ENCODE measurements at places on chromosomes 6 and 20.

DNA sequence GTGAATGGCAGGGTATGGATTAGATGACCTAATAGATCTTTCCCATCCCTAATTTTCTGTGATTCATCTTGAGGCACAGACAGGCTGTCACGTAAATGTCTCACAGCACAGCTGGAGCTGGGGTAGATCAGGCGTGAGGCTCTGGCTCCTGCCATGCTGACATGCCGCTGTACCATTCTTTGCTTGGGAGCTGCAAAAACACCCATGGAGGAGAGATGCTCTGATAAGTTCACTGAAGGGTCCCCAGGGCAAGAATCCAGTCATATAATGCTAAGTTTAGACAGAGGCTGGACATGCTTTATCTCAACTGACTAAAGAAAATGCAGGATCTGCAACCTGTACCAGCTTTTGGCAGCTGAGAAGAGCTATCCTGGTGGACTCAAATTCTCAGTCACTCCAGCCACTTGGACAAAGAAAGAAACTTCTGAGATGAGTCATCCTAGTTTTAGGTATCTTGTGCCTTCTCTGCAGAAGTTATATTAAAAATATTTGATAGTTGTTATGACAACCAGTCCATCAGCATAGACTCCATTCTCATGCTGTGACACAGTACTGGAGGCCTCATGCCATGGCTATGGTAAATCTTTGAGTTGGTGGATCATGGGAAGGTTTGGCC, 185.1 kb upstream of the RAB32 start:
- DNase-seq = peak; percentile 83

GRCh38 chr6:48186746-48187145, 75.7 kb upstream of the PTCHD4 start:
- DNase-seq = no peak

GRCh38 chr6:148528292-148528691, 185.7 kb downstream of the SASH1 start:
- peak; percentile 19 for DNase-seq

DNA sequence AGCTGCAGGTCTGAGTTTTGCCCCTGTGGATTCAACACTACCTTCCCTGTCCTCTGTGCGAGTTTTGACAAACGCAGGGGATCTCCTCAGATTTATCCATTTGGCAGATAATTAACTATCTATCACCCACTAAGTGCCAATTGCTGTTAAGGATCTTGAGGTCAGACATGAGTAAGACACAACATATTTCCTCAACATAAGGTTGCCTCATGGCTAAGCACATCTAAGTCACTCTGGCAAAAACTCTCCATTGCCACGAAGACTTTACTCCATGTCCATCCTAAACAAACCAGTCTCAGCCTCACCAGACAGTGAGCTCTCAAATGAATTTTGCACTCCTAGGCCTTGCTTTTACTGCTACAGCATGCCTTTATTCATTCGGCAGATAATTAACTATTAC, 408.4 kb downstream of the MAFB start:
- no peak for DNase-seq

- DNase-seq = peak; percentile 20
Measured at GRCh38 chr6:16355699-16356446, 117.5 kb downstream of the GMPR start.

- no peak for DNase-seq
Measured at GRCh38 chr6:43584892-43585570, 9.0 kb downstream of the POLH start.

DNA sequence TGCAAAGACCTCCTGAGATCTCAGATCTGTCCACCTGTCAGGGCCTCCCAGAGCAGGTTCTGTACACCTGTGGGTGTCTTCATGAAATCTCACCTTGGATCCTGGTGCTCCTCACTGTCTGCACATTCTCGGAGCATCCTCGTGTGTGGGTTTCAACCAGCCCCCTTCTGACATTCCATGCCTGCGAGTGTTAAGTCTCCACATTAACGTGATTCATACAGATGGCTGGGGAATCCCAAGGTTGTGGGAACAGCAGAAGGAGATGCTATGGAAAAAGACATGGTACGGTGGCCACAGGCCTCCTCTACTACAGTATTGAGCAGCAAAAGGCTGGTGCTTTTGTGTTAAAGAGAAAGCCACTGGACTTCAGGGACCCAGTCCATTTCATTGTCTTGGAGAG, 556.5 kb downstream of the DHX35 start:
- no peak for DNase-seq

GRCh38 chr6:52183131-52183713, 3.0 kb upstream of the IL17A start:
- DNase-seq = no peak

GRCh38 chr6:28218312-28219248, 6.5 kb upstream of the ZSCAN9 start:
- DNase-seq = peak; percentile 70

DNA sequence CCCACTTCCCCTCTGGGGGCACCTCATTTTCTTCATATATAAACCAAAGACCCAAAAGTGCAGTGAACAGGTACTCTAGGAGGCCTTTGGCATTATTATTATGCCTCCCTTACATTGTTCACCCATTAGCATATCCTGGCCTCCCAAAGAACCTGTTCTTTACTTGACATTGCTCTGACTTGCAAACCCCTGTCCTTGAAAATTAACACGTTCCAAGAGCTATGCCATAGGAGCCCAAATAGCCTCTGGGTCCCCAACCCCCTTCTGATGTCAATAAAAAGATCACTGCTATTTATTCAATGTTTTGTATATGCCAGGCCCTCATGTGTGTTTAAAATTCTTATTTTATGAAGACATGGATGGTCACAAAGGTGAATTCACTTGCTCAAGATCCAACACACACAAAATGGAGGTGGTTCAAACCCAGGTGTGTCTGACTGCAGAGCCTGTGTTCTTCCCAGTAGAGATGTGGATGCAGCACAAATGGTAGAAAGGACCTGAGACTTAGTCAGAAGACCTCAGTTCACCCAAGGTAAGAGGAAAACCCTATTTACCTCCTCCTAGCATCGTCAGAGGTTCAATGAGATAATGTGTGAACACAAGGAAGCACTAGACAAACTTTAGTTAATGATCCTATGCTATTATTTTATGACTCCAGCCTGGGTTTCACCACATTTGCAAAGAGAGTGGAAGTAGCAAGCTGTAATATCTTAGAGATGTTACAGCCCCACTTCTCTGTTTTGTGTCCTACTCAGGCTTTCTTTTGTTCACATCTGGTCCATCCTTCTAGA, 36.6 kb downstream of the BCL2L1 start:
- DNase-seq = no peak

- peak; percentile 91 for DNase-seq
Measured at GRCh38 chr6:4059115-4059777, 19.7 kb downstream of the FAM217A start.

DNA sequence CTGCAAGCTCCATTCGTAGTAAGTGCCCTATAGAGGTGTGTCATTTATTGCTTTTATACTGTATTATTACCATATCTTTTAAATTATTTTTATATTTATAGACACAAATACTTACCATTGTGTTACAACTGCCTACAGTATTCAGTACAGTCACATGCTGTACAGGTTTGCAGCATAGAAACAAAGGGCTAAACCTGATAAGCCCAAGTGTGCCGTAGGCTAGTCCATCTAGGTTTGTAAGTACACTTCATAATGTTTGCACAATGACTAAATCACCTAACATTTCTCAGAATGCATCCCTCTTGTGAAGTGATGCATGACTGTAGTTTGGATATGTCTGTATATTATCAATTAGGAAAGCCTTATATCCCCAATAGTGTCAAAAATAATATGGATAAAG, 122.8 kb downstream of the CLVS2 start:
- DNase-seq = no peak

- no peak for DNase-seq
Measured at GRCh38 chr6:31125586-31126363, 5.5 kb upstream of the CDSN start.

DNA sequence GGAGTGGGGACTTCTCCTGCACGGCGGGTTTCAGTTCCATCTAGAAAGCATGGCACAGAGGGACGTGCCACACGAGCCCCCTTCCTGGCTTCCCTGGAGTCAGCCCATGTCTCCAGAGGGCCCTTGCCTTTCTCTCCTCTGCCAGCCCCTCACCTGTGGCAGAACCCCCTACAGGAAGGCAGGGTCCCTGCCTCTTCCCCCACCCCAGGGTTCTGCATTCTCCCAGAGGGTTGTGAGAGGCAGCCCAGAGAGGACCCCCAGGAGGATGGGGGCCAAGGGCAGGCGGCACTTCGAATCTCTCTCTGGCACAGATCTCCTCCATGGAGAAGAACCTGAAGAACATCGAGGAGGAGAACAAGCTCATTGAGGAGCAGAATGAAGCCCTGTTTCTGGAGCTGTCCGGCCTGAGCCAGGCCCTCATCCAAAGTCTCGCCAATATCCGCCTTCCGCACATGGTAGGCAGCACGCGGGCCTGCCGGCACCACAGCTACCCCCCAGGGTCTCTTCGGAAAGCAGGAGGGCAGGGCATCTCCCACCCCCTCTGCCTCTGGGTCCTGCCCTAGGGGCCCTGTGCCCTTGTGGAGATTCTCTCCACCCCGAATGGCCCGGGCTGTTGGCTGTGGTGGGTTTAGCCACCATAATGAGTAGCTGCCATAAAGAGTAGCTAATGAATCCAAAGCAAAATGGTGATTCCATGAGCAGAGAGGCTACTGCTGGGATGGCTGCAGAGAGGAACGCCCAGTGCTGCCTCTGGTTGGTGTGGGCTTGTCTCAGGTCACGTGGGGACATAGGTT, 15.9 kb upstream of the PCMTD2 start:
- no peak for DNase-seq

DNA sequence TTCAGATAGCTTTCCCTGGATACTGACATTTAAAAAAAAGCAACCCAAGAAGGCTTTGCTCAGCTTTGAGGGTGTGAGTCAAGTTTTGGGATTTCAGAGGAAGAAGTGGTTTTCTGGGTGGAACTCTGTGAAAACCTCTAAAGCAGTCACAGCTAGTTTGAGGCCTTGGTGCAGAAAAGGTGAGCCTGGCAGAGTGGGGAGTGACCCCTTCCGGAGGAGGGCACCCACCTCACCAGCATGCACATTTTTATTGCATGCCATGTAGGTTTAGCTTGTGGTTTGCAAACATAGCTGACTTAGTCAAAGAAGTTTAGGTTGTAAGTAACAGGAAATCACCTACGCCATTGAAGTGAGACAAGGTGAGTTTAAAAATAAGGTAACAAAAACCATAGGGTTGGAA, 146.8 kb upstream of the PMEPA1 start:
- no peak for DNase-seq

GRCh38 chr6:125415913-125416312, 114.1 kb upstream of the HDDC2 start:
- no peak for DNase-seq

Measured in lung microvascular endothelial cell (primary cell).